Fibroblast of skin of left quadriceps (primary cell): ENCODE measurements at places on chromosomes 16 and 17.

- DNase-seq: no peak
Observed at GRCh38 chr17:72523491-72523890, 402.7 kb downstream of the SOX9 start.

DNA sequence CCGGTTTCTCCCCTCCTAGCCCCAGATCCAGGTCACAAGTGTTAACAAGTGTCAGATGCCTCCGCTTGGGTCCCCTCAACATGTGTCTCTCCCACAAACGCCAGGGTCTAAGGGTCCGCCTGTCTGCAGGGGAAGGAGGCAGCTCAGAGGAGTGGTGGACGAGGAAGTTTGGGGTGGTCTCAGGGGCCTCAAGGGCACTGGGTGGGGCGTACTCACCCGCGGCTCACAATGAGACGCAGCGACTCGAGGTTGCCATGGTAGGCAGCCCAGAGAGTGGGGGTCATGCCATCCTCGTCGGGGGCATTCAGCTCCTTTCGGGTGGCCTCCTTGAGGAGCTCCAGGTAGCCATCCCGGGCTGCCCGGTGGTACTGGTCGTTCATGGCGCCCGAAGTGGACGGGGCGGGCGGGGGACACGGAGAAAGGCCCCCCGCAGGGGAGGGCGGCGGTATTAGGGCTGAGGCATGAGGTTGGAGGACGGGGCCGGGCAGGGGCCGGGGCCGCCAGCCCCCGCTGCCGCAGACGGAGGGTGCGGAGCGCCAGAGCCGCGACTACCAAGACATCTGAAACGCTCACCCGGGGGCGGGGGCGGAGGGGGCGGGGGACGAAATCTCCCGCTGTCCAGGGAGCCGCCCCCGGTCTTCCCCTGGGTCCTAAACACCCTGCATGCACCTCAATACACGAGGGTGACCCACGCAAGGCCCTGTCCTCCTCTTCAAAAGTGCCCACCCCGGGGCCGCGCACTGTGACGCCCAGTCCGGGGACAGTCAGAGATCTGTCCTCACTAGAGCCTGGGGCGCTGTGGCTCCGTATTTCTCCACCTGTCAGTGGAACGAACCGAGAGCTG, at the start of gene USH1G:
TSS of gene USH1G (minus strand) at position 562 of the 844 bp plus-strand sequence. CDS start at position 380, 182 bp downstream.
- DNase-seq: no peak

- no peak for DNase-seq
Observed at GRCh38 chr17:9763643-9764042, 27.7 kb downstream of the DHRS7C start.

- DNase-seq: no peak
Observed at GRCh38 chr17:78771758-78772382, 10.2 kb downstream of the CYTH1 start.

DNA sequence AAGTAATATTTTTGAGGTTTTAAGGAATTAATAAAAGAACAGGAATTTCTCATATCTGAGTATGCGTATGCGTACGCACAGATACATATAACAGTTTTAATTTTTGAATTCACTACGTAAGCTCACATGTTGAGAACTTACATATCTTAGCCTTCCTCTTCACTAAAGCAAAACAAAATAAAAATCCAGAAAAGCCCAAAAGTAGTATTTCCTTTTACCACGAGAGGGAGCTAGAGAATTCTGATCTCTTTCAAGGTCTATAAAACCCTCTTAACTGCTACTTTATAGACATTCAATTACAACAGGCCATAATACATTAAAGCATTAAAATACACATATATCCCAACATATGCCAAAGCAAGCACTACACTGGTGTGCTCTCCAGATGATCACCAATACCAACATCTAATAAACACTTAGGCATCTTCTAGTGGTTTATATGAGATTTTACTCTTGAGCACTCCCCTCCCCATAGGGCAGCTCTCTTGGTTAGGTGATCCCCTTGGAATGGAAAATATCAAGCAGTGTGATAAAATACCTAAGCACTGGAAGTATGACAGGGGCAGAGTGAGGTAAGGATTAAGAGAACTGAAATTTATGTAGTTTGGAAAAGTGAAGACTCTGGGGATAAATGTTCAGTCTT, 94.0 kb downstream of the SKAP1 start:
- DNase-seq: peak; percentile 52
